ENCODE measurements at places on chromosomes 3 and 15.

DNA sequence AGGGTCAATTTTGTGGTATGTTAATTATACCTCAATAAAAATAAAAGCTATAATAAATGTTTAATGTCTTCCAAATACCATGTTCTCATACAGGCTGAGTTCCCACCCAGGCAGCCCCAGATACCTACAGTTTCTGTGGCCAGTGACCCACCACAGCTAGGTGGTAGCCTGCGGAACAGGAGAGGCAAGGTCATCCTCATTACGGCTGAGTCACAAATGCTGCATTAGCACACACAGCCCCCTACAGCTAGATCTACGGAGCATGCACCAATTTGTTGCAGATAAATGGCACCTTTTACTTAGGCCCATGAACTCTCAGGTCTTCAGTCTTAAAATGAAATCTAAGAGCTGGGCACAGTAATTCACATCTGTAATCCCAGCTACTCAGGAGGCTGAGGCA is 5.1 kb downstream of the SPATA12 start:
- DNase-seq: no peak

- DNase-seq: no peak
These were observed 335.2 kb upstream of the MCTP2 start for GRCh38 chr15:93895976-93896770.

GRCh38 chr3:193378706-193379105 is at the start of gene ATP13A5:
Gene ATP13A5, minus strand, starts transcription at chr3:193378753. Its CDS starts 28 bp downstream, at chr3:193378725.
- DNase-seq: no peak

DNA sequence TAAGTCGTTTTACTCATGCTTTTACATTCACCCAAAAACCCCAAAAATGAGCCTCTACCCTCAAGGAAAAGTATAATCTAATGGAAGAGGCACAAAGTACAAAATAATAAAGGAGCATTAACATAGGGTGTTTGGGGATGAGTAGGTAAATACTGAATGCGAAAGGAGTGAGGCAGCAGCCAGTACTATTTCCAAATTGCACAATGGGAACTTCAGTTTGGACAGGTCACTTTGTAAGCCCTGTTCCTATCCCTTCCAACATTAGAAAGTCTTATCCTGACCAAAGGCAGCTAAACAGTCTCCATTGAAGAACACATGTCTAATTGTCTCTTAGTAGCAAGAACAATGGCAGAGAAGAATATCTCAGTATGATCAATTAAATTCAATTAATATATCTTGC is 728.3 kb downstream of the GBE1 start:
- no peak for DNase-seq

Data from T-cell (primary cell).